ENCODE measurements at places on chromosomes 1 and 21.

GRCh38 chr1:207241164-207241934 is 80.1 kb upstream of the CD55 start:
- no peak for DNase-seq

- DNase-seq, result no peak
Measured at GRCh38 chr1:201088901-201089525, 23.2 kb downstream of the CACNA1S start.

GRCh38 chr21:27145134-27145798 is 178.4 kb upstream of the ADAMTS5 start:
- DNase-seq, result no peak

DNA sequence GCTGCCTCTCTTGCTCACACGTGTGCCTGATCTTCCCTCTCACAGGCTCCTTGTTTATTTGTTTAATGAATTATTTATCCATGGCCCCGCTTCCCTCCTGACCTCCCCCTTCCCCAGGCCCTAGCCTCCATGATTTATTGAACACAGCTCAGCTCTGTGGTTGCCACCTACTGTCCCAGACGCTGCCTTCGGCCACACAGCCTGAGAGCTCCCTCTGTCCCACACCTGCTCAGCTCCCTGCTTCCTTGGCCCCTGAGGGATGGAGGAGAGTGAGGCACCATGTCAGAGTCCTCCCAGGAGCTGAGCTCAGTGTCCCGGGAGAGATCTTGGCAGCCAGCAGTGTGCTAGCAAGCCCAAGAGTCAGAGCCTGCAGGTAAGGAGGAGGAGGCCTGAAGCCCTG is 3.1 kb upstream of the EFNA3 start:
- DNase-seq, result no peak

DNA sequence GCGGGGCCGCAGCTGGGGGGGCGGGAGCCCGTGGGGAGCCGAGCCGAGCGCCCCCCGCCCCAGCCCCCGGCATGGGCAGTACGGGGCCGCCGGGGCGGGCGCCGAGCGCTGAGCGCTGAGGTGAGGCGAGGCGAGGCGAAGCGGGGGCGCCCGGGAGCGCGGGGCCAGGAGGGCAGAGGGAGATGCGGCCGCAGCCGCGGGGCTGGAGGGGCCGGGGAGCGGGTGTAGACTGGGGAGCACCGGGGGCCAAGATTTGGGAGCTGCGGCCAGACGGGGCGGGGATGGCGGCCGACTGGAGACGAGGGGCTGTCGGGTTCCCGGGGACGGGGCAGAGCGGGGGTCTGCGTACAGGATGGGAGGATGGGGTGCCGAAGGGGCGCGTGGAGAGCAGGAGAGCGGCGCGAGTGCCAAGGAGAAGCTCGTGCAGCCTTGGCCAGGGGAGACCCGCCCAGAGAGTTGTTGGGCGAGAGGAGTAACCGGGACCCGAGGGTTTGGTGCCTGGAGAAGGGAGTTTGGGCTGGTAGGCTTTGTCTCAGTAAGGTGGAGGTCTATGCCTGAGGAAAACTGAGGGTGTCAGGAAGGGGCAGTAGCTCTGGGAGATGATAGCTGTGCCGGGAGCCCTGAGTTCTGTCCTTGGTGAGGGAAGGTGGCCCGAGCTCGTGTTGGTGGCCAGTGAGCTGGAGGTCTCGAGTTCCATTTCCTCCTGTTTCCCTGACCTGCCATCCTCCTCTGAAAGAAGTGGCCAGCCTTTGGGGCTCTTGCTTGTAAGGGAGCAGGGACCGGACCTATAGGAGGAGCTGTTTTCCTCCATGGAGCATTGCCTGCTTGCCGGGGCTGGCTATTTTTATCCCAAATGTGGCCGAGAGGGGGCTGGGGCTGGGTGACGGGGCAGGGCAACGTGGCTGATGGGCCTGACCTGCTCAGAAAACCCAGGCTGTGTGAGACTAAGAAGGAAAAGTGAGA is 539 bp downstream of the ATP8B2 start:
- peak; percentile 73 for DNase-seq

GRCh38 chr1:153549741-153550397 is 811 bp upstream of the S100A3 start:
- DNase-seq, result no peak

GRCh38 chr1:211581526-211581925 is 2.6 kb upstream of the SLC30A1 start:
- DNase-seq, result no peak

DNA sequence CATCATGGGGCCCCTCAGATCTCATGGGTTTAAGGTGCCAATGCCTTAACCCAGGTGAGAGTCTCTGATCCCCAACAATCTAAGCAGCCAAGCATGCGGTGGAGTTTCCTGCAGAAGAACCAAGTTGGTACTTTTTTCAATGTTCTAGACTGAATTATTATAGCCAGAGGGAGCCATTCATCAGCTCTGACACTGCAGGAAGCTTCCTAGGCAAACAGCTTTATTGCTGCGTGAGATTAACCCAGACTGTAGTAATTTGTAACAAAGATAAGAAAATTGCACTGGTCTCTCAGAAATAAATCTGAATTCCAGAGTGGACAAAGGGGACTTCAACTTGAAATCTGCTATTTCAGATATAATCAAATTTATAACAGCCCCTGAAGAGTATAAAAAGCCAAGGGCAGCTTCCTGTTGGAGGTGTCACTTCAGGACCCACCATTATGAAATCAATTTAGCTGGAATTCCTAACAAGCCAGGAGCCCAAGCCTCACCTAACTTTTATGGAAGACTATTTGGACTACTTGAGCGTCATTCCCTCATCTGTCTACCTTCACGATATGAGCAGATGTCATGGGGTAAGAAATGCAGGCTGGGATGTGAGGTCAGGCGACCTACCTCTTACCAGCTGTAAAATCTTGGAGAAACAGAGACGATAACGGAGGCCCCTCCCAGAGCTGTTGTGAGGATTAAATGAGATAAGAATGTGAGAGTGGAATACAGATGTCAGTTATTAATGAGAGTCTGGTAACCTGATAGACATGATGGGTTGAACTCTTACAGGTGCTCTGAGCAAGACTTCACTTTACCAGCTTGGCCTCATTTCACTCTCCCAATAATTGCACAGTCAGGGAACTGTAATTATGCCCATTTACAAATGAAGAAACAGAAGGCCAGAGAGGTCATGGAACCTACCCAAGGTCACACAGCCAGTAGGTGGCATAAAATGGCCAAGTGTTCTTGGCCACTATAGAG is 135.1 kb downstream of the RRAGC start:
- DNase-seq, result no peak

DNA sequence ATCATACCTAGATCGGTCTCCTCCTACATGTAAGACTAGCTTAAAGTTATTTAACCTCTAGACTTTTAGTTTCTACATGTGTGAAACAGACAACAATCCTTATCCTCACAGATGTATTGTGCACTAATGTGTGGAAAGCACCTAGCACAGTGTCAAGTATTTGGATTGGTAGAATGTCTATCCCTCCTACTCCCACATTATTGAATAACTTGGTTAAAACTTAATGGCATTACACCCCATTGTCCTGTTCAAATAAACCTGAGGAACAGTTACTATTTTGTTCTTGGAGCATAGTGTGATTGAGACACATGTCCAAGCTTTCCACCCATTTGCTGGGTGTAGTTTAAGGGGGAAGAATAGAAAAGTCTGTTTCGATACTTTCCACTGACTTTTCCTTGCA is 208.8 kb upstream of the JUN start:
- no peak for DNase-seq

GRCh38 chr1:202806845-202807450 is 1.3 kb downstream of the KDM5B start:
- DNase-seq, result no peak

DNA sequence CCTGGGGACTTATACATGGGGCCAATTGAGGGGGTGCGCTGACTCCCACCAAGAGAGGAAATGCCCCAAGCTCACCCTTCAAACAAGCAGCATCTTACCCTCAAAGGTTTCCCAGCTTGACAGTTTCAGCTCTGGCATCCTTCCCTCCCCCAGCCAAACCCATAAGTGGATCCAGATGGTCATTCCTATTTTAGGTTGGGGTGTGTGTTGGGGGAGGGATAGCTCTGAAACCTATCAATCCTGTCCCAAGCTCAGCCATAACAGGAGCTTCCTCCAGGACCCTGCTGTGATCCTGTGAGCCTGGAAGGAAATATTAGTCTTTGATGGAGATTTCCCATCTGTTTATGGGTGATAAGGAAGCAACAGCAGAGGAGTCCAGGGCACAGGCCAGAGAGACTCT is 3.4 kb upstream of the TMEM222 start:
- no peak for DNase-seq

GRCh38 chr21:28885853-28886177 is 106.9 kb downstream of the LTN1 start:
- no peak for DNase-seq

GRCh38 chr1:198424441-198424840 is 116.0 kb downstream of the ATP6V1G3 start:
- DNase-seq, result no peak

- DNase-seq, result no peak
Measured at GRCh38 chr1:5947071-5947821, 45.0 kb downstream of the NPHP4 start.

- no peak for DNase-seq
Measured at GRCh38 chr1:28985427-28985826, 71.1 kb downstream of the EPB41 start.

DNA sequence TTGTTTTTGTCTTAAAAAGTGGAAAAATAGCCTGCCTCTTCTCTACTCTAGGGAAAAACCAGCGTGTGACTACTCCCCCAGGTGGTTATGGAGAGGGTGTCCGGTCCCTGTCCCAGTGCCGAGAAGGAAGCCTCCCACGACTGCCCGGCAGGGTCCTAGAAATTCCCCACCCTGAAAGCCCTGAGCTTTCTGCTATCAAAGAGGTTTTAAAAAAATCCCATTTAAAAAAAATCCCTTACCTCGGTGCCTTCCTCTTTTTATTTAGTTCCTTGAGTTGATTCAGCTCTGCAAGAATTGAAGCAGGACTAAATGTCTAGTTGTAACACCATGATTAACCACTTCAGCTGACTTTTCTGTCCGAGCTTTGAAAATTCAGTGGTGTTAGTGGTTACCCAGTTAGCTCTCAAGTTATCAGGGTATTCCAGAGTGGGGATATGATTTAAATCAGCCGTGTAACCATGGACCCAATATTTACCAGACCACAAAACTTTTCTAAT is 35.0 kb upstream of the TDRD10 start:
- no peak for DNase-seq

- DNase-seq, result no peak
Measured at GRCh38 chr1:244318078-244318477, 133.6 kb downstream of the ADSS2 start.

GRCh38 chr1:183962903-183963302 is 74.6 kb downstream of the COLGALT2 start:
- DNase-seq, result no peak

DNA sequence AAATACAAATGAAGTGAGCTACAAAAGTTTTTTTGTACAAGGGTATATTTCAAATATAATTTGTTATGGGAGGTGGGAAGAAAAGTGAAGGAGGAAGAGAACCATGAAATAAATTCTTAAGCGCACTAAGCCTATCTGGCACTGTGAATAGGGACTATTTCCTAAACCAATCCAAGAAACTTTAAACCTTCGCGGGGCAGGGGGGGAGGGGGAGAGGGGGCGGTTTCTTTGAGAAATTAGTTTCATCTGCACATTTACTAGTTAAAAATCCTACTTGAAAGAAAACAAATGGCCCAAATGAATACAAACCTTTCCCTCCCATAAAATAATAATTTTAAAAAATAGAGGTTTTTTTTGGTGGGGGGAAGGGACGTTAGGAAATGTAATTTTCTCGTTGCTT is 364 bp downstream of the GOLPH3L start:
- no peak for DNase-seq

DNA sequence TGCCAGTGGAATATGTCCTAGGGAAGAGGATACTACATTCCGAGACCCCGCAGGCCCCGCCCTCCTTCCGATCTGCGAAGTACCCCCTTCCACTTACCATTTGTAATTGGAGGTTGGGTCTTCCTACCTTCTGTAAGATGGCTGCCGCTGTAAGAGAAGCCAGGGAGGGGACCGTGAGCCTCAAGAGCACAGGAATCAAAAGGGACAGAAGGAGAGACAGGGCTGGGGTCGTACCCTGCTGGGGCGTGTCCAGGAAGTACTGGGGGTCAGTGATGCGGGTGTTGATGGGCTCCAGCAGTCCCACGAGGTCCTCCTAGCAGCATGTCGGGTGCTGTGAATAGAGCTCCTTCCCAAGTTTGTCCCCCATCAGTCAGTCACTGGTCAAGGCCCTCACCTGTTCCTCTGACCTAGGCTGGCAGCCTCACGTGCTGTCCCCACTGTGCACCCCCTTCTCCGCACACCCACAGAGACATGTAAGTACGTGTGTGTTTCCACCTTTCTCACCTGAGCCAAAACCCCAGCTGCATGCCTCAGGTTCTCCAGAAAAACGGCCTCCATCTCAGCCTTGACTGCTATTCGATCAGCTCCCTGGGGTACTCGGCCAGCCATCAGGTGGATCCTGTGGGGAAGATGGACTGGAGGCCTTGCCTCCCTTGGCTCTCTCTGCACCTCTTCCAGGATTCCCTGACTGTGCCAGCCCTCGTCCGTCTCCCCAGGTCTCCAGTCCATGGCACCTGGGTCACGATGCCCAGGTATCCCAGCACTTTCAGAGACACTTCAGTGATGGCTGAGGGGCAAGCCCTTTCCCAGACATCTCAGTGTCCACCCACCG is 1.8 kb downstream of the HYI start:
- DNase-seq, result no peak

DNA sequence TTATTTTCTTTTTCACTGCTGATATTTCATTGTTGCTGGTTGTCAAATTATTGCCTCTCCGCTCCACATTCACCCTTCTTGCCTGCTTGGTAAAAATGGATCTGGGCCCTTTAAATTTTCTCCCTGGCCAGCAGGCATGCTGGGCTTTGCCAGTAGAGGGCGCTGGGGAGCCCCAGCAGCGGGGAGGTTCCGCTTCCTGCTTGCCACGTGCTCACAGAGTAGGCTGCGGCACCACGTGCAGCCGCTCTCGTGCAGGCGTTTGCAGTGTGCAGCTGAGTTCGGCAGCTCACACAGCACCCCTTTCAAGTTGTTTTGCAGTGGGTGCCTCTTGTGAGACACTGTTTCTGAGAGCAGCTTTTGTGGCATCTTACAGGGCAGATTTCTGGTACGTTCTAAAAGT is at the start of gene ACTL8:
ACTL8 (plus strand) TSS at position 214 of the 400 bp plus-strand sequence. CDS start 67,676 bp downstream, outside the sequence.
- DNase-seq, result no peak

GRCh38 chr21:39661121-39661520 is 48.4 kb downstream of the B3GALT5 start:
- DNase-seq, result no peak

DNA sequence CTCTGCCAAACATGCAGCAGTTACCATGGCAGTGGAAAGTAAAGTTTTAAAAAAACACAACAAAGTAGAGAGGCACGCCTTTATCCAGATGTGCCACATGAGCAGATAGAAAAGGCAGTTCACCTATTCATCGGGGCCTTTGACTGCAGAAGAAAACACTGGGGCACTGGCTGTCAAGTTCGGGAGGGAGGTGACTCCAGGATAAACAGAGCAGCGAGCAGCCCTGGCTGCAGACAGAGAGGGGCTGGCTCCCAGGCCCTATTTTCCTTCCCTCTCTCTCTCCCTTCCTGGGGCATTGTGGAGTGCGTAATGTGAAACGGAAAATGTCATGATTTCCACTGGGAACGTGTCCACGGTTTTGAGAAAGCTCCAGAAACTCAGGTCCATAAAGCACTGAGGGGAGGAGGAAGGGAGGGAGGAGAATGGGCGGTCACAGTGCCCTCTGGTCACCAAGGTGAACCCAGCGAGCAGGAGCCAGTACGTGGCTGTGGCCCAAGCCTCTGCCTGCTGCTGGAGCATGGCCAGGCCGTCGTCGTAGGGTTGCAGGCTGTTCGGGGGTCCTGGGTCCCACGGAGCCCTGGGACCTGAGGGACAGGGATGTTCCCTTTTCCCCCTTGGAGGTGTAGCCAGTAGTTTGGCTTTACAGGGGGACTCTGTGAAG is 114.7 kb upstream of the IRF2BP2 start:
- DNase-seq, result no peak
